Left ventricle myocardium inferior (tissue), 1 donor: ENCODE measurements at places on chromosomes 7 and 10. TPM values are rescaled to one million over a fixed set of nuclear protein-coding genes. Genes with fewer than 3 reads are reported as not detected.
A peak's percentile ranks its signal among the peaks of the same experiment; 100 is the strongest.

DNA sequence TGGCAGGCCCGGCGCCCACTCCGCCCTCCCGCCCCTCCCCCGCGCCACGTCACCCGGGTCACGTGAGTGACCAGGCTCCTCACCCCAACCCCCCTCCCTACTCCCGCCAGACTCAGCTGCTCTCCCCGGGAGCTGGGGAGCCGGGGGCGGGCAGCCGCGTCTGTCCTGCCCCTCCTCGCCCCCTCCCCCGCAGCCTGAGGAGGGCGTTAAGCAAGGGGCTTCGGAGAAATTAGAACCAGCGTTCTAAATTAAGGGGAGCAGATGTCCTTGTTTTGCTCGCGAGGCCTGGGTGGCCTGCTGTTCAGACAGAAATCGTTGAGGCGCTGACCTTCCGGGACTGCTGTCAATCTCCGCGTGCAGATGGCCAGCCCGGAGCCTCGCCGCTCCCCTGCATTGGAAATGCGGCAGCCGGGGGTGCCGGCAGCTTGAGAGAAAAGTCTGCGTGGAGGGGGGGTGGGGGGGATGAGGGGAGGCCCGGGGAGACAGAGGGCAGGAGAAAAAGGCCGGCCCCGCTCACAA lies 102.2 kb upstream of the ZNF438 start:
- DNase-seq = peak; percentile 88

GRCh38 chr10:59741048-59741447 lies 12.2 kb downstream of the MRLN start:
- no peak for DNase-seq

- no peak for DNase-seq
These were observed 10.5 kb downstream of the TMEM168 start for GRCh38 chr7:112779667-112780066.

GRM3 gene
- total RNA-seq = not detected
